ENCODE measurements at places on chromosomes 7 and 10.

DNA sequence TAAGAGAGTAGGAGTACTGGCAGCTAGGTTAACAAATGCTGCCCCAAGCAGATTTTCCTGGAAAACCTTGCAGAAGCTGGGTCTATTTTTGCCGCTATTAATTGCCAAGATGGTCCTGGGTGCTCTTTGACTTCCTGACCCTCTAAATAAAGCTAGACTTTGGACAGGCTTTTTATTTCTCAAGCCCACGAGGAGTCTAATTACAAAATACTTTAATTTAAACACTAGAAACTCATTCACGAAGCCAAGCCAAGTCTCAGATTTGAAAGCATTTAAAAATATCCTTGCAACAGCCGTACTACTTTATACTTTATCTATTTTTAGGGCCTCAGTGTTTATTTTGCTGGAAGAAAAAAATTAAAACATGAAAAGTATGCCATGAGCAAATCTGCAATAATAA is 45.1 kb downstream of the TMEM26 start:
- DNase-seq, result no peak

DNA sequence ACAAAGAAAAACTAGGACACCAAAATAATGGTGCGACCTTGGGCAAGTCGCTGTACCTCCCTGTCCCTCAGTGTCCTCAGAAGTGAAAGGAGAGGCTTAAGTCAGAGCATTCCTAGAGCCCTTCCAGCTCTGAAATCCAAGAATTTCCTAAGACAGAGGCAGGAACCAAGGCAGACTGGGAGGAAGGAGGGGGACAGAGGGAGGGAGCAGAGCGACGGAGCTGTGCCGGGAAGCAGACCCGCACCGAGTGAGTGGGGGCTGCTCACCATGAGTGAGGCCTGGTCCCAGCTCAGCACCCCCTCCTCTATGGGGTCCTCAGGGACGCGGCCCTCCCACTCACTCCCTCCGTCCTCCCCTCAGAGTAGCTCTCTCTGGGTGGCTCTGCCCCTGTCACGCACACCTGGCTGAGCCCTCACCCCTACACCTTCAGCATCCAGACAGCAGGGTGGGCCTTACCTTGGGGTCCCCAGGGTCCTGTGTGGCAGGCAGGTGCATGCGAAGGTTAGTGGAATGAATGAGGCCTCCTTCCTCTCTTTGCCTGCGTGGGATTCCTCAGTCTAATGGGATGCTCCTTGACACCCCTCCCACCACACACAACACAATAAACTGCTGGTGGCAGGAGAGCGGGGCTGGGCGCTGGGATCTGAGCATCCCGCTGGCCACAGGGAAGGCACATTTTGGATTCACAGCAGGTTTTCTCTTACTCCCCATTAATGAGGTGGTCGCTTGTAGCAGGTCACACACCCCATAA is 4.6 kb upstream of the SMARCD3 start:
- peak; percentile 29 for DNase-seq

GRCh38 chr7:51040787-51041186 is 258.1 kb upstream of the GRB10 start:
- DNase-seq, result no peak

GRCh38 chr10:21705828-21706176 is 171.8 kb downstream of the MLLT10 start:
- peak; percentile 6 for DNase-seq

GRCh38 chr7:51882412-51882811 is 565.8 kb upstream of the COBL start:
- DNase-seq, result no peak

- no peak for DNase-seq
Measured at GRCh38 chr10:84261236-84261915, 16.5 kb downstream of the RGR start.

GRCh38 chr10:100930368-100930767 is 17.6 kb downstream of the SLF2 start:
- DNase-seq, result no peak

DNA sequence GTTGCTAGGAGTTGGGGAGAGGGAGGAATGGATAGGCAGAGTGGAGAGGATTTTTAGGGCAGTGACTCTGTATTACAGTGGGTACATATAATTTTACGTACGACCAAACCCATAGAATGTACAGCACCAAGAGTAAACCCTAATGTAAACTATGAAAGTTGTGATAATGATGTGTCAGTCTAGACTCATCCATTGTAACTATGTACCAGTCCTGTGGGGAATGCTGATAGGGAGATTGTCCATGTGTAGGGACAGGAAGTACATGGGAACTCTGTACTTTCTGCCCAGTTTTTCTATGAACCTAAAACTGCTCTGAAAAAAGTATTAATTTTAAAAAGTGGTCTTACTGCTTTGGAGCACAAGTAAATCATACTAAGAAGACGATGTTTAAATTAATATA is 441.8 kb downstream of the AUTS2 start:
- no peak for DNase-seq

DNA sequence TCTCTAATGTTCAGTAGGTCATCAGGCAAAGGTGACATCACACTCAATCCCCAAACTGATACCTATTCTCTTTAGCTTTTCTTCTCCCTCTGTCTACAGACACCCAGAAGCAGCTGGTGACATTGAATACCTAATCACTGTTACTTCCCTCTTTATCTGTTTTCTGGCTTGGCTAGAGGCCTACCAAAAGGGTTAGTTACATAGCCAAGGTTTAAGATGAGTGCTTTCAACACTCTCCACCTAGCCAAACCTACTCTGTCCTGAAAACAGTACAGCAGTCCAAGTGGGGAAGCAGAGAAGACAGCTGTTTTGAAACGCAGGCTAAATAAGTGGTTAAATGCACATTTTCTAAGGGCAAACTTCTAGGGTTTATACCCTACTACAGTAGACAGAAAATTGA is 39.4 kb downstream of the CCNJ start:
- no peak for DNase-seq

GRCh38 chr10:88226891-88227290 is 356.2 kb downstream of the RNLS start:
- no peak for DNase-seq

- DNase-seq, result no peak
Measured at GRCh38 chr10:24469993-24470392, 253.7 kb downstream of the ARHGAP21 start.

DNA sequence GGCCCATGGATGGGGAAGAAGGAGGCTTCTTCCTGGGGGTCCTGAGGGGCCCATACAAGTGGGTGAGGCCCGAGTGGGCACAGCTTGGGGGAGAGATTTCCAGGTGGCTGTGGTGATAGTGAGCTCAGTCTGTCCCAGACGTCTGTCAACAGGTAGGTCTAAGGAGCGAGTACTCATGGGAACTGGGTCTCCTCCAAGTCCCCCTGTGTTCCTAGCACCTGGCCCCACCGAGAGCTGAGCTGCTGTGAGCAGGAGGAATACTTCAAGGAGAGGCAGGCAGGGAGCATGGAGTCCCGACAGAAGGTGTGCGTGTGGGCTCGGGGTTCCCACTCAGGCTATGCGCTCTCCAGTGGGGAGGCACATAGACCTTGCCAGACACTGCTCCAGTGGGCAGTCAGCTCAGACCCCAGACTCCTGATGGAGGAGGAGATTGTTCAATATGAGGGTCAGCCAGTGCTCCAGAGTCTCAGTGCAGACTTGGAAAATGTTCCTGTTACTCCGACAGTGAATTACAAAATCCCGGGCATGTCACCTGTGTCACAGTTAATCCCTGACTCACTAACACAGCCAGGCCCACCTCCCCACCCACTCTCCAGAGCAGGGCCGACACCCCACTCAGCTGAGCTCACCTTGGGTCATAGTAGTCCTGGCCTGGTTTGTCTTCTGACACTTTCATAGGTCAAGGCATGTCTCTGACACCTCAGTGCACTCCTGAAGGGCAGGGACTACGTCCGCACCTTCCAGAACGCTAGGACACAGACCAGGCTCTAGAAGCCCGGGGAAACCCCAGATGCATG is 28.2 kb upstream of the C10orf53 start:
- DNase-seq, result peak; percentile 2

- no peak for DNase-seq
Measured at GRCh38 chr10:596725-597345, 92.6 kb downstream of the DIP2C start.

DNA sequence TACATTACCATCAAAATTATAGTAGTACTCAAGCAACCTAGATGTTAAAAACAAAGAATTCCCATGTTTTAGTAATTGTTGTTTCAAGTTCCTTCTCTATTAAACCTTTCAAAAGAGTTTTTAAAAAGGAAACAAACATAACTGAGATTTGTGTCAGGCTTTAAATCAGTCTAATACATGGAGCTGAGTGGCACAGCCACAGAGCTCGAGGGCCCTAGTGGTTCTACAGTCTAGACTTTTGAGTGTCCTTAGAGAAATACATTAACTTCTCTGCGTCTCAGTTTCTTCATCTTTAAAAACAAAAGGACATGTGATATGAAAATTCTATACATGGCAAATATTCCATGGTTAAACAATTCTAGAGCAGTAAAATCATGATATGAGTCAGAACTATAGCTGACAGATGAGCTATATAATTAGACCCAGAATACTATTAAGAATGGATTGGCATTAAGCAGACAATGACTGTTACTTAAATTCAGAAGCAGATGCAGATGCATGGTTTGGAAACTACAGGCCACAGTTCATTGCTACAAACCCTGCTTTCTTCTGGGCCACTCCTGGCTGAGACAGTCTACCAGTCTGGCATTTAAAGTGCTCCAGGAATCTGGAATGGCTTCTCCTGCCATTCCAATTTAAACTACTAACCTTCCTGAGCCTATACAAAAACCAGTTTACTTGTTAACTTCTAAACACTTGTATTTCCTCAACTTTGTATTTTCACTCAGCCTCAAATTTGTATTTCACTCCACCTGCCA is 77.4 kb downstream of the EPC1 start:
- DNase-seq, result no peak

DNA sequence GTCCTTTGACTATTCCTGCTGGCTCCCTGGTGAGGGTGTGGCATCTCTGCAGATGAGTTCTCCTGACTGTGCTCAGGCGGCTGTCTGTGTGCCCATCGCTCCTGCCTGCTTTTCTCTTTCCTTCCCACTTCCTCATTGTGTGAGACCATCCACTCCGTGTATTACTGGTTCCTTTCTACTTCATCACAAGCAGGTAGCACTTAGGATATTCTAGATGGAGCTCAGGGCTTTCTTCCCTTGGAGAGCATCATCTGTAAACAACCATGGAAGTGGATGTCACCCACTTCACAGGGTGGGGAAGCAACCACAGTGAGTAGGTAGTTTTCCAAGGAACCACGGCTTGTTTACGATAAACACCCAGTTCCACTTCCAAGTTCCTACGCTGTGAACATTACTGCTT is 15.7 kb downstream of the DNAJB6 start:
- DNase-seq, result no peak

GRCh38 chr7:66804001-66804400 is 63.5 kb downstream of the RABGEF1 start:
- DNase-seq, result no peak

GRCh38 chr10:89470628-89471027 is 56.3 kb downstream of the IFIT5 start:
- DNase-seq, result no peak

DNA sequence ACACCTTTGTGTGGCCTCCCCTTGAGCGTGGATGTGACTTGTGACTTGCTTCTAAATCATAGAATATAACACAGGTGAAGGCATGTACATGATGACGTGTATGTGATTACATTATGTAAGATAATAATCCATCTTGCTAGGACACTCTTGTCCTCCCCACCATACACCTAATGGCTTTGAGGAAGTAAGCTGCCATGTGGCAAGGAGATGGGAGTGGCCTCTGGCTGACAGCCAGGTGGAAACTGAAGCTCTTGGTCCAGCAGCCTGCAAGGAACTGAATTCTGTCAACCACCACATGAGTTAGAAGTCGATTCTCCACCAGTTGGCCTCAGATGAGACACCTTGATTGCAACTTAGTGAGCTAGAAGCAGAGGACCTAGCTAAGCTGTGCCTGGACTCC is 67.4 kb upstream of the ELN start:
- DNase-seq, result no peak

- DNase-seq, result no peak
Measured at GRCh38 chr7:103632972-103633371, 187.0 kb upstream of the SLC26A5 start.

GRCh38 chr10:1638889-1639419 is 98.4 kb downstream of the ADARB2 start:
- DNase-seq, result no peak

DNA sequence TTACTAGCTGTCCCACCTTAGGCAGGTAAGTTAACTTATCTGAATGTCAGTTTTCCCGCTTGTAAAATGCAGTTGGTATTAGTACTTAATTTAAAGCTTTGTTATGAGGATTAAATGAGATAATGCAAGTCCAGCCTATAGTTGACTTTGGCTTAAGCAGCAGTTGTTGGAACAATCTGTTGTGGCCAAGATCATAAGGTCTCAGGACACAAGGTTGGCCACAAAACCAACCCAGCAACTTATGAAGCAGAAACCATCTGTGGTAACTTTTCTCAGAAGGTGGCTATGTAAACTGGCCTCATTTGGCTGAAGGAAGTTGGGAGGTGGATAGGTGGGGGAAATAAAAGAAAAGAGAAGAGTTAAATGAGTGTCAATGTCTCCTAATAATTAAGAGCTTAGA is 29.4 kb downstream of the ENTPD1 start:
- no peak for DNase-seq

DNA sequence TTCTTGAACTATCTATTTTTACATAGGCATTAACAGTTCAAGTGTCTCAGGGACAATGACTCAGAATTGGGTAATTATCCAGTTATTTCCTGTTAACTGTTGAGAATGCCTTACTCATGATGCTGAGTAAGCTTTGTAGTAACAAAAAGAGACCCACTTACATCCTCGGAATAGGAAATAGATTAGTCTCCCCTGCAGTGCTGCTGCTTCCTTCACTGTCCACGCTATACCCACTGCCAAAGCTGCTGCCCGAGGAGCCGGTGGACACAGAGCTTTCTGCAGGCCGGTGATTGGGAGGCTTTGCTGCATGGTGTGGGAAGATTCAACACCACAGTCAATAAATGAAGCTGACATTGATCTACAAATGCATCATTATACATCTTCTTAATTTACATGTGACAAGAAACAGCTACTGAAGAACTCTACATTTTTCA is 357.1 kb downstream of the PCLO start:
- peak; percentile 73 for DNase-seq

GRCh38 chr7:40599836-40600235 is 465.0 kb downstream of the SUGCT start:
- DNase-seq, result no peak

DNA sequence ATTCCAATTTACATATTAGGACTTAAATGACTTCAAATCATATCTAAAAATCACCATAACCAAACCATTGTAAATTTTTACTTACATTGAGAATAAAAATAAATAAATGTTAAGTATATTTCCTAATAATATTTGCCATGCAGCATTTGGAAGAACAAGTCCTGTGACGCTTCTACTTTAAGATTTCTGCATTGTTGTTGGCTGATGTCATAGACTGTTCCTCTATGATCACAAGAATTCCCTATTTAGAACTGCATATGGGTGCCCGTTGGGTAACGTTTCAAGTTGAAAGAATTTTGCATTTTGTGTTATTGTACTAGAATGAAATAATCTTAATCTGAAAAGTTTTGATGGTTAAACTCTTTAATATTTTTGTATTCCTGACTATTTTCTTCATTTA is 5.1 kb upstream of the ITGB1 start:
- peak; percentile 32 for DNase-seq

GRCh38 chr7:156204820-156205219 is 392.6 kb upstream of the SHH start:
- no peak for DNase-seq

GRCh38 chr7:46534664-46535588 is 613.9 kb upstream of the IGFBP3 start:
- DNase-seq, result no peak

- DNase-seq, result no peak
Measured at GRCh38 chr7:101608772-101609713, 20.1 kb downstream of the MYL10 start.

GRCh38 chr7:120998520-120998919 is 10.0 kb downstream of the CPED1 start:
- no peak for DNase-seq

GRCh38 chr10:95437669-95438068 is 123.5 kb downstream of the SORBS1 start:
- DNase-seq, result no peak
